ENCODE measurements at places on chromosomes 3 and 15.

DNA sequence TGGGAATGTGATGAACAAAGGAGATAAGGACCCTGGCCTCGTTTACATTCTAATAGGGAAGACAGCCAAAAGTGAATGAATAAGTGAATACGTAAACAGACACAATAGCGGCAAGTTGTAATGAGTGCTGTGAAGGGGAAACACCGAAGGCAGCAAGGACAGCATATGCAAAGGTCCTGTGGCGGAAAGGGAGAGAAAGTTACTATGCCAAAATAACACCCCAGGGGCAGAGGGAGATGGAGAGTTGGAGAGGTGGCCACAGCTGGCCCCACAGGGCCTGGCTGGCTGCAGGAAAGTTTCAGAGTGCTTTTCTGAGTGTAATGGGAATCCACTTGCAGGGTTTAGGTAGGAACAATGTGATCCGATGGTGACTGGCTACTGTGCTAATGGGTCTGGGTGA lies 91.9 kb downstream of the SLCO3A1 start:
- no peak for DNase-seq

GRCh38 chr3:135268941-135269532 lies 474.0 kb downstream of the EPHB1 start:
- peak; percentile 76 for DNase-seq

GRCh38 chr3:120147072-120147871 lies 53.0 kb upstream of the GSK3B start:
- peak; percentile 83 for DNase-seq

DNA sequence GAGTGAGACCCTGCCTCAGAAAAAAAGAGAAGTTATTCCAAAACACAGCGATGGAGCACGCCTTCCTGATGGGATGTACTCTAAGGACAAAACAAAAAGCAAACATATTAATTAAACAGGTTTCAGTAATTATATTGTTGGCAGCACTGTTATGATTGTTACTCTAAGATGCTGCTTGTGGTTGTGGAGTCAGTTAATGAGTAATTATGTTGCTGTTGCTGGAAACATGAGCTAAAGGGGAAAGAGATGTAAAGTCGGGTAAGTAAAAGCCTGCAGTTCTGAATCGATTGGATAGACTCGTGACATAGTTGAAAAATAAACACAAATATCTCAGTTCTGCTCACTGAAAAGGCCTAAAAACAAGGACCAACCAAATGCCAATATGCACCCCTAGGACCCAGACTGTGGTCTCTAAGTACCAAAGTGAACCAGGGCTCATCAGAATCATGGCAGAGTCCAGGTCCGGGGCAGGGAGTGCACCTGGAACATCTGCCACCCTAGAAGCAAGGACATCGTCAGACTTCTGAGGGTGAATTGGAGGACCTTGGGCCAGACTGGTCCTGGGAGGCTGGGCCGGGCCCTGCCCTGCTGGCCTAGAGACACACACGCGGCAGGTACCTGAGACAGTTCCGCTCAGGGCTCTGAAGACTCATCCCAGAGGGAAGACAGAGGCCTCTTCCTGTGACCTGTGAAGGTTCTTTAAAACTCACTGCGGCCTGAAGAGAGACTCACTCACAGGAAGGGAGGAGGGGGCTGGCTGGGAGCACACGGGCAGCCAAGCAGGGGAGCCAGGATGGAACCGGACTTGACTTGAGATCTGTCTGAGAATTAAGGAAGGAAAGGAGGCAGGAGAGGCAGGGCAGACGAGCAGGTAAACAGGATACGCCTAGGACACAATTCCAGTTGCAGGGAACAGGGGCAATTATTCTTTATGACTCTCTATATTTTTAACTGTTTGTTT lies 140.5 kb downstream of the LRRK1 start:
- no peak for DNase-seq

DNA sequence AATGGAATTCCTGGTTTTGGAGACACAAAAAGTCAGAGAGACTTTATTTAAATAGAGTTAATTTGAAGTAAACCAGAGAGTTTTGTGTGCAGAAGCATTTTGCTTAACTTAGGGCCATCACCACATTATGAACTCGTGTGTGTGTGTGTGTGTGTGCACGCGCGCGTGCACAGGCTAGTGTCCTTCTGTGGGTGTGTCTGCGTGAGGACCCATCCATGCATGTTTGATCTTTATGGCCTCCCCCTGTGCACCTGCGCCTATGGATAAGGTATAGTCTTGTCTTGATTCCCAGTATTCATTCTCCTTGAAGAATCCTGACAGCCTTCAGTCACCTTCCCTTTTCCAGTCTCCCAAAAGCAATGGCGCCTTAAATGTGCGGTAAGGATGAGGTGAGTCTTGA lies 26.0 kb downstream of the MUC20 start:
- DNase-seq: no peak

DNA sequence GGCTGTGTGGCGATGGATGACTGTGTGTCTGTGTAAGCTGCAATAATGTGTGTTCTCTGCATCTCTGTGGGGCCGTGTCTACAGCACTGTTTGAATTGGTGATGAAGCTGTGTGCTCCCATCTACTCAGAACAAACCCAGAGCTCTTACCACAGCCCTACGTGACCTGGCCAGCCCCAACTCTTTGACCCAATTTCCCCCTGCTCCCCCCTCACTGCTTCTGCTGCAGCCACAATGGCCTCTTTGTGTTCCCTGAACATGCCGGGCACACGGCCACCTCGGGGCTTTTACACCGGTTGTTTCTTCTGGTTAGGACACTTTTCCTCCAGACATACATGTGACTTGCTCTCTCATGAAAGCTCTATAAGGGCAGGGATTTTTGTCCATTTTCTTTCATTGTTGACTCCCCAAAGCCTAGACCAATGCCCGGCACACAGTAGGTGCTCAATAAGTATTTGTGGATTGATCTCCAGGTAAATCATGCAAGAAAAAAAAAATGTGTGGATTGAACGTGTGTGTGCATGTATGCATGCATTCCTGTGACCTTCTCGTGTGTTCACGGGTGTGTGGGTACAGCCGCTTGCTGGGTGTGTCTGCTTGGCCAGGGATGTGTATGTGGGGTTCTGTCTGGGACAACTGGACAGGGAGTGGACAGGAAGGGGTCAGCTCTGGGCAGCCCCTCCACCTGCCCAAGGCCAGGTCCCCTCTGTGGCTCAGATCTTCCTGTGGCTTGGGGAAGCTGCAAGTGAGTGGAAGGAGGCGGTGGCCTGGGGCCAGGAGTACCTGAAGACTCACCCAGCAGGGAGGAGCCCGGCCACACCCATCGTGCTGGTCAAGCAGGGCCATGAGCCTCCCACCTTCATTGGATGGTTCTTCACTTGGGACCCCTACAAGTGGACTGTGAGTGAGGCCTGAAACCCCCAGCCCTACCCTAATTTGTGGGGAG lies 14.8 kb downstream of the VILL start:
- DNase-seq: no peak

GRCh38 chr15:101497484-101498034 lies 8.1 kb upstream of the PCSK6 start:
- no peak for DNase-seq

DNA sequence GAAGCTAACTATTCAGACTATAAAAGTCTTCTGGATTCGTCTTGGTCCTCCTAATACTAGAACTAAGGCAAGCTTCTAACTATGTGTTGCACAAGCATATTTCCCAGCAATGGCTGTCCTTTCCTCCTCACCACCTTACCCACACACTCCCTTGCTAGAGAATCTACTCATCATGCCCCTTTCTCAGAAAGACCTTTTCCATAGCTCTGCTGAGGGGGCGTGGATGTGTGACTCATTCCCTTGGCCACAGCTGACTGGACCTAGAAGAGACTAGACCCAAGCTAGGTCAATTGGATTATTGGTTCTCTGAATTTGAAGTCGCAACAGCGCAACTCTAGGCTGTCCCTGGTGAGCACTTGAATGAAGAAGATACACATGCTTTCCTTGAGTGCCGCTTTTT lies 47.1 kb downstream of the ERC2 start:
- no peak for DNase-seq

DNA sequence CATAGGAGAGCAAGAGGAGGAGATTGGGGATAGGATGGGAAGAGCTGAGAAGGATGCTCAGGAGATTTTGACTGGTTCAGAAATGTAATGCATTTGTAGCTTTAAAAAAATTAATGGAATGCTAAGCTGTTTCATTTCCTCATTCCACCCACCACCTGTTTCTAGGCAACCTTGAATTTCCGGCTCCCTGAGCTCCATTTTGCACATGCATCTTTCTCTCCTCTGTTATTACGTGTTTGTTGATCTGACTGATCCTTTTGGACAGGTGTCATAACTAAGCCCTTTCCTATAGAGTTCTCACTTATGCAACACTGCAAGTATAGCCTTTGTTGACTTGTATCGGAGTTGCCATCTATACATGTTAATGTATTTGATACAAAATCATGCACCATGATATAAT lies 4.3 kb downstream of the TMPRSS7 start:
- DNase-seq: no peak

DNA sequence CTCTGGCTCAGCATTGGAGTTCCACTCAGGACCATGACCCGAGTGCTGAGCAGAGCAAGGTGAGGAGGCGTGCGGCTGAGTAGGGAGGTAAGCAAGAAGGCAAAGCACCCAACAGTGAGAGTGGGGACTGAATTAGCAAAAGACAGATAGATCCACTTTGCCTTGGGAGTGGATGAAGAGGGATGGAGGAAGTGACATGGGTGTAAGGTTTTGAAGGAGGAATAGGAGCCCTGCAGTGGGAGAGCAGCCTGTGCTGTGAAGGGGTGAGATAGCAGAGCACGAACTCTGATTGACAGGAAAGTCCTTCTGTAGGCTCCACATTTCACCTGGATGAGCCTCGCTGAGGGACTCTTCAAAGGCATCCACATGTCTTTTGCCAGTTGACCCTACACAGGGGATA lies 522.6 kb downstream of the NTRK3 start:
- DNase-seq: no peak

DNA sequence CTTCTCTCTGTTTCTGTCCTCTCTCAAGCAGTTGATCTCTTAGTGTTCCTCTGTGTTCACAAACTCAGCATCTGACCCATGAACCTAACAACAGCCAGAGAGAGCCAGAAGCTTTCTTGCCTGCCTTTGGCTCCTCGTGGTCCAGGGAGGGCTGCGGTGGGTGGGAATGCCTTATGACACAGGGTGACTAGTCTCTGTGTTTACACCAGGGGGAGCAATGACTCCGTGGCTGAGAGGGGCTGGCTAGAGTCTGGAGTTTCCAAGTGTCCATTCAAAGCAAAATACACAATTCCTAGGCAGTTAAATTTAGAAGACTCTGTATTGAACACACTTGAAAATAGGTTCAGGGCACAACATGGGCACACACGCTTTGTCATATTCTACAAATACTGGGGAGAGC lies 370.0 kb upstream of the FRG2C start:
- DNase-seq: no peak

DNA sequence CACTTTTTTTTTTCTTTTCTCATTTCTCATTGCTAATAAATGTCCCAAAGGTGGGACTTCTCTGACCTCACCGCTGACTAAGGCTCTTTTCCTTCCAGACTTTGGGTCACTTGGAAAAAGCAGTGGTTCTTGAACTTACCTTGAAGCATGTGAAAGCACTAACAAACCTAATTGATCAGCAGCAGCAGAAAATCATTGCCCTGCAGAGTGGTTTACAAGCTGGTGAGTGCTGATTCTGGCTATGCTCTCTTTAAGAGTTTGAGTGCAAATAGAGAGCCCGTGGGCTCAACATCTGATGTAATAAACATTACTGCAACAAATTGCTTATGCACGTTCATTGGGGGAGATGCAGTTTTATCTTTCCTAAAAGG lies 2.0 kb downstream of the BHLHE40 start:
- no peak for DNase-seq

GRCh38 chr3:155744626-155745324 lies at the start of gene PLCH1:
Gene PLCH1, minus strand, starts transcription at chr3:155745071. Its CDS starts 40,847 bp downstream, at chr3:155704224.
- DNase-seq: peak; percentile 81

DNA sequence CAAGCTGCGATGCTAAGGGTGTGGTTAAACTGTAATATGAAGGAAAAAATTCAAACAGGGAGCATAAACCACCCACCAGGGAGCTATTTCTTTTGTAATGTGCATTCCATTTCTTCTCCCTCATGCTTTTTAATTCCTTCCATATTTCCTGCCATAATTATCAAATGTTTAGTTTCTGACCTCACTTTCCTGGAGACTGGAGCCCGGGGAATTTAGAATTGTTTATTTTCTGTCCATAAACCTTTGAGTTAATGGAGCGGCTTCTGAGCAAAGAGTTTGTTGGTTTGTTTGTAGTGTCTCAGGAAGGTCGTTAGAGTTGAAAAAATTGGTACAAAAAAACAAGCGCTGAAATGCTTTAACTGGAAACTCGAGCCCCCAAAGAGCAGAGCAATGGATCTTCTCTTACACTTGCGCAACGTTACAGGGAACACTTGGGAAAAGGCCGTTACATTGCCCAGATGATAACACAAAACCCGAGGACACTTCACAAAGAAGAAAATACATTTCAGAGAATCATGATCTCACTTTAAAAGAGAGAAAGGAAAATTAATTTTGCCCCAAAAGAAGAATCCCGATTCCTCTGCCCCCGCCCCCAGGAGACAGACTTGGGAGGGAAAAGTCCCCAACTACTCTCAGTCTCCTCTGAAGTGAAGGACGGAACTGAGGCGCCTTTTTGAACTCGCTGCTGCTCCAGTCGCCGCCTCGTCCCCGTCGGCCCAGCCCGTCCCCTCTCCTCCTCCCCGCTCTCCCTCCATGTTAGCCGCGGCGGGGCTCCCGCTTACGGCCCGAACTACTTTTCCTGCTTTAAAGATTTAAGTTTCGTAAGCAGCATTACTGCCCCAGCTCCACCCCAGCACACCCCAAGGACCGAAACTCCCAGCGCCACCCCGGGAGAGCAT lies 842 bp downstream of the FSTL1 start:
- DNase-seq: no peak

DNA sequence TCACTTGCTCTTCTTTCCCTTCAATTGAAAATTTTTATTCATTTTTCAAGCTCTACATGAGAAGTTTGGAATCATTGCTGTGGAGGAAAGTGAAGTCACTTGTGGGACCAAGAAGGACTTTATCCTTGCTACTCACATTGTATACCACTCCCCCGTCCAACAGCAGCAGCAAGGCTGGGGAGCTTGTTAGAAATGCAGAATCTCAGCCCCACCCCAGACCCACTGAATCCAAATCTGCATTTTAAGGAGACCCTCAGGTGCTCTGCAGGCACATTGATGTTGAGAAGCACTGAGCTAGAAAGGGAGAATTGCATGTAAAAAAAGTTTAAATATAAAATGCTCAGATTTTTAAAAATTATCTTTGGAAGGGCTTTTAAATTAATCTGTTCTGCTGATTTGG lies 202.3 kb upstream of the MRPL3 start:
- DNase-seq: no peak
